Stimulated activated CD4-positive, alpha-beta T cell treated with anti-CD3 and anti-CD28 coated beads, Interleukin-1b, Interleukin-23, amount 100 ng/mL, for 1 hour (primary cell): ENCODE measurements at places on chromosomes 7 and 10.

DNA sequence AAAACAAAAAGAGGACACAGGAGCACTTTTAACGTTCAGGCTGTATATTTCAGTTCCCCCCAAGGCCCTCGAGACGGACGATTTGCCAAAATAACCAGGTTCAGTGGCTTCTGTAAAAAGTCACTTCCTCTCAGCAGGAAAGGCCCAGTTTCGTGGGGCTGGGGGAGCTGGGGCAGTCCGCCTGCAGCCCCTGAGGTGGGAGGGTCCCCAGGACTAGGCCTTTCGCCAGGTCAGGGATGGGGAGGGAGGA lies 28.8 kb downstream of the WDR86 start:
- no peak for DNase-seq

DNA sequence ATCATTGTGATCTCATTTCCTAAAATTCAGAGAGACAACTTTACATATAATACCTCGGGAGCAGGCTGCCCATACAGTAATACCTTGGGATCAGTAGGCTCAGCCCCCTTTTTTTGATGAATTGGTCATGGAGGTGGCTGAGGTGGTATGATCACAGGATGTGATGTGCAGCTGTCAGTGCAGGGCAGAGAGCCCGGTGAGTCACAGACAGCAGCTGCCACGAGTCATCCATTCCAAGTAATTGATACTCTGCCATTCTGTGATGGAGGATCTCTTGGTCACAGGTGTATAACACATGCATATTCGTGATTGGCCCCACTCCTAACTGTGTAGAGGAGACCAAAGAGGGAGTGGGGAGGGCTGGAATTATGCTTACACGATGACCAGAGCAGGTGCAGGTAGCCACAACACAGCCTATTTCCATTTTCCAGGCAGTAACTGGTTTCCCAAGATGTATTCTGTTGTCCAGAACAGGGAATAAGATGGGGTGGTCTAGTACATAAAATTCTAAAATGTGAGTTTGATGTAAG lies 14.1 kb downstream of the NRCAM start:
- DNase-seq = no peak

GRCh38 chr7:21352540-21353387 lies 75.1 kb upstream of the SP4 start:
- no peak for DNase-seq

- no peak for DNase-seq
These were observed 20.3 kb upstream of the PPIA start for GRCh38 chr7:44776211-44776610.

DNA sequence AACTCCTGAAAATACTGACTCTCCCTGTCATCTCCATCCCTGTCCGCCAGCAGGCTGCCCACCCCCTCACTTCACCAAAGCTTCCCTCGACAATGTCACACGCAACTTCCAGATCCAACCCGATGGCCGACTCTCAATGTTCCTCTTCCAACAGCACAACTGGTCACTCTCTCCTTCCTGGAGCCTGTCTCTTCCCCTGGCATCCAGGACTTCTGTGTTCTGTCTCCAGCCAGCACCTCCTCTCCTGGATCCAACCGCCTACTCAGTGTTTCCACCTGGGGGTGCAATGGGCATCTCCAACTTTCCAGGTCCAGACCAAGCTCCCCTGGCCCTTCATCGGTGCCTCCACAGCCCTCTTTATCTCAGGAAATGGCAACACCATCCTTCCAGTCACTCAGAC lies 8.6 kb downstream of the CPA5 start:
- no peak for DNase-seq

DNA sequence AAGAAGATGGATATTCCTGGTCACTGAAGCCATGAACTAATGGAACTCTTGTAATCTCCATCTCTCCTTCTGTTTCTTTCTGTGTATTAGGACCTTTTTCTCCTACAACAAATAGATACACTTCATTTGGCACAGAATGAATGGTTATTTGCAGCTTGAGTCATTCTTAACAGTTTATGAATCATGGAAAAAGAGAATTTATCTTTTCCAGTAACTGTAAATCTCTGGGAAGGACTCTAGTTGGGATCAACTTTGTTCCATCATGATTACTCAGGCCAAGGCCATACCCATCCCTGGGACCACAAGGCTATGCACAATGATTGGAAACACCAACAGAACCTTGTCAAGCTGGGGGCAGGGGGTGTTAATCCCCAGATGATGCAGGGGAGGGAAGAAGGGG lies 36.1 kb upstream of the MDFIC start:
- no peak for DNase-seq

GRCh38 chr10:117504562-117504961 lies 38.0 kb upstream of the EMX2 start:
- DNase-seq = no peak

GRCh38 chr7:66905689-66906088 lies 15.3 kb upstream of the TMEM248 start:
- DNase-seq = no peak

- DNase-seq = no peak
These were observed 25.1 kb downstream of the AQP1 start for GRCh38 chr7:30936650-30937245.

GRCh38 chr7:30894009-30894408 lies 17.6 kb upstream of the AQP1 start:
- DNase-seq = no peak

DNA sequence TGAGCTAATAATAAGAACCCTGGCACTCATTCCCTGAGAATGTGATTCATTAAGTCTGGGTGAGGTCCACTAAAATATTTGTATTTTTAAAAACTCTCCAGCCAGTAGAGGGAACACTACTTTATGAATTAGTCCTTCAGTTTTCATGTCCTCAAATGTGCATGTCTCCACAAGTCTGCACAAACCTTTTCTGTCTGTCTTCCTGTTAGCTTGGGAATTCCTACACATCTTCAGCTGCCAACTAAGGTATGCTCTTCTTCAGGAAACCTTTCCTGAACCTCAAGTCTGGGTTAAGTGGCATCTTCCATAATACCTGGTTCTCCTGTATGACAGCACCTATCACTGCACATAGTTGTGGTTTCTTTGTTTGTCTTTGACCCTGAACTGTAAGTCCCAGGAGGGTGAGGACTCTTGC lies 119.6 kb upstream of the MKX start:
- DNase-seq = no peak

- DNase-seq = no peak
These were observed 126.1 kb upstream of the EFCAB10 start for GRCh38 chr7:105707381-105707780.

DNA sequence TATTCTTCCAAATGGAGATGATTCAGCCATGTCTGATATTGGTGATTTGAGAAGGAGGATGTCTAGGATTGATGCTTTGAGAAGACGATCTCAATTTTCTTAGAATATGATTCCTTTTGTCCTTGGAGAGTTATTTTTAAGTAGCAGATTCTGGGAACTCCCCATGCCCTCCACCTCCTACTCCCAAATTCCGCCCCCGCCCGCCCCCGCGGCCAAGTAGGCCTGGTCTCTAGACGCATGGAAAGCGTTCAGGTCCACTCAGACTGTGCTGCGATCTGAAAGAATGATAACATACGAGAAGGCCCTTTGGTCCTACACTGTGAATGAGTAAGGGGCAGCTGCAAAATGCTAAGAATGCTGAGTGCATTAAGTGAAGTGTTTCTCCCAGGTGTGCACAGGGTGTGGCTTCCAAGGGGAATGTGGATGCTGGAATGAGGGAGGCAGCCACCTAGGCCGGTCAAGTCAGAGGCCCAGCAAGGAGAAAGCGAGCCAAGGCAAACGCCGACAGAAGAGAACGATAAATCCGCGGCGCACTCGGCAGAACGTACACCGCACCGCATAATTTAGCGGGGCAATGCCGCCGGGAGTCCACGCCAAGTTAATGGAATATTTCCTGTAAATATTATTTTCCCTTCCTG lies 142.3 kb downstream of the PRPF18 start:
- no peak for DNase-seq

GRCh38 chr7:77420986-77421672 lies 5.0 kb upstream of the GSAP start:
- no peak for DNase-seq

- no peak for DNase-seq
These were observed 30.1 kb downstream of the PSAP start for GRCh38 chr10:71820966-71821365.

DNA sequence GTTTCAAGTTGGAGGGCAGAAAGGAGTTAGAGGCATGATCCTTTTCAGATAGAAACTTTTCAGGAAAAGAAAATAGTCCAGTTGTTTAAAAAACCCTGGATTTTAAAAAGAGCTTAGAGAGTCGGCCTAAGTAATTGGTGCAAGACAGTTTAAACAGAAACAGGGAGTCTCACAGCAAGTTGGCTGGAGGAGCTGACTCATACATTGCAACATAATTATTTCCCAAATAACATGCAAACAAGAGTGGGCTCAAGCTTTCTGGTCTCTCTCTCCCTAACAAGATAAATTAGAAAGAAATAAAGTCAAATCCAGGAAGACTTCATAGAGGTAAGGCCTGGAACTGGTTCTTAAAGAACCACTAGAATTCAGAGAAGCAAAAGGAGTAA lies 100.3 kb upstream of the AGBL3 start:
- no peak for DNase-seq
